Lung microvascular endothelial cell (primary cell): ENCODE measurements at places on chromosomes 11 and 22. TPM values are rescaled to one million over a fixed set of nuclear protein-coding genes. Genes with fewer than 3 reads are reported as not detected.

GRCh38 chr11:1867381-1867780 lies 14.5 kb downstream of the LSP1 start:
- no peak for DNase-seq

DNA sequence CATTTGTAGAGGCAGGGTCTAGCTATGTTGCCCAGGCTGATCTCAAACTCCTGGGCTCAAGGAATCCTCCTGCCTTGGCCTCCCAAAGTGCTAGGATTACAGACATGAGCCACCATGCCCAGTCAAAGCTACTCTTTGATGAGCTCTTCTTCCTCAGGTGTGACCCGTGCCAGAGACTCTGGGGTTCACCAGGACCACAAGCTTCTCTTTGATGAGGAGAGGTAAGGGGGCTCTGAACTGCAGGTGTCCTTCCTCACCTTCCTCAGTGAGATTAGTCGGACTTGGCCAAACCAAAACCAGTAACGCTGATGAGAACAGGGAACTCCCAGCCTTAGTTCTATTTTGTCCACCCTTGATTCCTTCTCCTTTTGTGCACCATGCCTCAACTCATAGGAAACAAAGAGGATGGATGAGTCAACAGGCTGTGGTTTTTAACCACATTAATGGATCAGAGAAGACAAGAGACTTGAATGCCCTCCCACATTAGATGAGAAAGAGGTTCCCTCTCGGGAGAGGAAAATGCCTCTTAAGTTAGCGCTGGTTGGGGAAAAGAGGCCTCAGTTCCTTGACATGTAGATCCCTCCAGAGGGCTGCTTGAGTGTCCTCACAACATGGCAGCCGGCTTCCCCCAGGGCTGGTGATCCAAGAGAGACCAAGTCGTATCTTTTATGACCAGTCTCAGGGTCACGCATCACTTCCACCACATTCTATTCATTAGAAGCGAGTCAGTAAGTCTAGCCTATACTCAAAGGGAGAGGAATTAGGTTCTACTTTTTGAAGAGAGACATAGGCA lies 25.7 kb upstream of the CTR9 start:
- peak; percentile 75 for DNase-seq

DNA sequence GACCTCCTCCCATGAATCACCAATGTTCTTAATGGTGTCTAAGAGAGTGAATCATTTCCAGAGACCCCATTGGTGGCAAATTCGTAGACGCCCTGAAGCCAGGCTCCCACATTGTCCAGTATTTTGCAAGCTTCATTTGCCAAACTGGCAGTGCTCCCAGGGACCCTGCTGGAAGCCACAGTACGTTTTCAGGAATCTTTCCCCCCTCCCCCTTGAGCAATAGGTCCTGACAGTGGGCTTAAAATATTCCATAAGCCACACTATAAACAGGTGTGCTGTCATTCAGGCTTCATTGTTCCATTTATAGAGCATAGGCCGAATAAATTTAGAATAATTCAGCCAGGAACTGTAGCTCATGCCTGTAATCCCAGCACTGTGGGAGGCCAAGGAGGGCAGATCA lies 125.3 kb downstream of the MORC2 start:
- peak; percentile 60 for DNase-seq

GRCh38 chr11:3181725-3182461 lies 16.8 kb upstream of the OSBPL5 start:
- DNase-seq = no peak

DNA sequence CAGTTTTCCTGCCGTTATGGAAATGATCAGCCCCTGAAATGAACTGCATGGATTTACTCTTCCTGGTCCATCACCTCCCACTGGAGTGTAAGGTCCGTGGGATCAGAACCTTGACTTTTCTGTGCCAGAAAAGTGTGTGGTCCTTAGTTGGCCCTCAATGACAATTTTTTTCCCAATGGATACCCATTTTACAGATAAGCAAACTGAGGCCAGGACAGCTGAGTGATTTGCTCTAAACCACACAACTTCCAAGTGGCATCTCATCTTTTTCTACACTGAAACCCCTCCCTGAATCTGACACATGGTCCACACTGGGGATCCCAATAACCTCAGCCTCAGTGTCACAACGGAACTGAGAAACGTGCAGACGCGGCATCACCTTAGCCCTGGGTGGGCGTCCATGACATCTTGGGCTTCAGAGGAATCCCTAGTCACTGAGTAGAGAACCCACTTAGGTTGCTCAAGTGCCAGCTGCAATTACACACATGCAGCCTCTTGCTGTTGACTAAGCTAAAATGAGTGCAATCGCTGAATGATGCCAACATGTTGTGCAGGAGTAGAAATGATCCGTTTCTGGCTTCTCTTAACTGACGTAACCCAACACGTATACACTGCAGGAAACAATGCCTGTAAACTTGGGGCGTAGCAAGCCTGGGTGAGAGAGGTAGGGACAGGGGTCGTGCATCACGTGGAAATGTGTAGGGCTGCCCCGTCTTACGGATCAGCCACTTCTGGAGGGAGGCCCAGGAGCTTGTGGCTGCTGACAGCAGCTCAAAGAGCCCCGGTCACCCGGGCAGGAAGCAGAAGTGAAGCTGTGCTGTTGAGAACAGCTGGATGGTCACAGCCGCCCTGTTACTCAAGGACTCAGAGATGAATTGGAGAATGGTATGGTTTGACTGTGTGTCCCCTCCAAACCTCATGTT lies 136.3 kb downstream of the SHANK2 start:
- no peak for DNase-seq

DNA sequence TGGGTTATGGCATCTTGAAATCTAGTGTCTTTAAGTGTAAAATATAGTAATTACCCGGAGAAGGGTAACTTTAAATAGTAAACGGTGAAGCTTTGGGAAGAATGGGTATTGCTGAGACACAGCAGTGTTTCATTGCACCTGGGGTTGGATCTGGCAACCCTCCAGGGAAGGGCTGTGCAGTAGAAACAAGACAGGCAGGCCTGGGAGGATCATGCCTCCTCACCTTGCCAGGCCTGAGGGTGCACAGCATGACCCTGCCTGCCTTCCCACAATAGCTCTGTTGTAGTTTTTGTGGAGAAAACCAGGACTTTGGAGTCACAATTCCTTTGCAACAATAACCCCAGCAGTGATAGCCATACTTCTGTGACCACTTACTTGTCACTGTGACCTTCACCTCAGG lies 64.6 kb upstream of the ADSL start:
- no peak for DNase-seq

DNA sequence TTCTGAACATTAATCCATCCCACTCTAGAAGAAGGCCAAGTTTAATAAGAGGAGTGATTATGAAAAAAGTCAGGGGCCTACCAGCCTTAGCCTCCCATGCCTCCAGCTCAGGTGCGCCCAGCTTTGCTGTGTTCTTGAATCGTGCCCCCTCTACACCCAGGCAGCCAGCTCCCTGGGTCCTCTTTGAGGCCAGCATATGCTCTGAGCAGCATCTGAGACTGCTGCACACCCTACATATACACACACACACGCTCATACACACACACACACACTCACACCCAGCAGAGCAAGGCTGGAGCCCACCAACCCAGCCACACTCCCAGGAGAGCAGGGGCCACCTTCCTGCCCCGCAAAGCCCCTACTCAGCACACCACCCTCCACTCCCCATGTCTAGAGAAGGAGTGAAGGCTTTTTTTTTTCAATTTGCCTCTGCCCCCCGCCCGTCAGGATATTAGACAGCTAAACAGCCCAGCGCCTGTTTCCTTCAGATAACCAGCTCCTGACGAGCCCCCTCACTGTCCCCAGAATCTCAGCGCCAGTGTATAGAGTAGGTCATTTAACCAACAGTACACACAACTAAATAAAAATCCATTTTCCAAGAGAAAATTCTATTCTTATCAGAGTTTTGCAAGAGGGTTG lies 121.6 kb downstream of the BUD13 start:
- DNase-seq = no peak

DNA sequence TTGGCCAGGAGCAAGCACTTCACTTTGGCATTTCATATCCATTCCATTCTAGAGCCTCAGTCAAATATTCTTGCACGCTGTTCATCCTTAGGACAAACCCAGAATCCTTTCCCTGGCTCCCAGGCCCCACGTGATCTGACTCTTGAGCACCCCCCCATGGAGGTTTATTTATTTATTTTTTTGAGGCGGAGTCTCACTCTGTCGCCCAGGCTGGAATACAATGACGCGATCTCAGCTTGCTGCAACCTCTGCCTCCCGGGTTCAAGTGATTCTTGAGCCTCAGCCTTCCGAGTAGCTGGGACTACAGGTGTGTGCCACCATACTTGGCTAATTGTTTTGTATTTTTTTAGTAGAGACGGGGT lies 12.7 kb upstream of the TSGA10IP start:
- no peak for DNase-seq

- DNase-seq = peak; percentile 18
Observed at GRCh38 chr22:20956258-20957101, 10.6 kb upstream of the AIFM3 start.

GRCh38 chr11:120660024-120660565 lies 148.5 kb downstream of the GRIK4 start:
- DNase-seq = peak; percentile 40

FAM118B gene
- 19.4 and 25.6 TPM in 2 replicates for total RNA-seq

OR8A1 gene
- under 0.01 TPM in 1 of 2 replicates, not detected in the other for total RNA-seq

BACE1 gene
- 6.3 and 6.8 TPM in 2 replicates for total RNA-seq

C2CD3 gene
- 6.8 and 10.7 TPM in 2 replicates for total RNA-seq

BLID gene
- total RNA-seq = 0.22 TPM in 1 of 2 replicates, not detected in the other
